Psoas muscle (tissue), 8 donors: ENCODE measurements at places on chromosomes 7 and 10.
A peak's percentile ranks its signal among the peaks of the same experiment; 100 is the strongest.

DNA sequence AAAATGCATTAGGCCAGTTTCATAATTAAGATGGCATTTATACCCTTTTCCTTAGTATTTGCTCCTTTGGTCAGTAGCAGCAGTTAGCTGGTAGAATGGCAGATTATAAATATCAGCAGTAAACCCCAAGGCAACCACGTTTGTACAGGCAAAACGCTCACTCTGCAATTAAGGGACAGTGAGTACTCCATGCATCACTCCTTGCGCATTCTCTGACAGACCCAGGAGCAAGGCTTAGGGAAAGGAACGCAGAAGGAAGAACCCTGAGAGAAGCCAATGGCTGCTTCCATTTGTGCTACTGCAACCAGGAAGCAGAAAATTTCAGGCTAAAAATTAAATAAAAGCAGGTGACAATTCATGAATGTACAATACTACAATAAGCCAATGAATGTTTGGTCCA, 12.9 kb downstream of the ETV1 start:
- H3K4me3 ChIP-seq, result no peak overlapping the region
- no peak for DNase-seq
- H3K27ac ChIP-seq, result no peak overlapping the region
- no peaks in the 10 kb centered on the region for H3K27me3 ChIP-seq

GRCh38 chr10:59648711-59649201, 60.9 kb downstream of the SLC16A9 start:
- no peaks in the 10 kb centered on the region for H3K27me3 ChIP-seq
- H3K27ac ChIP-seq, result no peak overlapping the region
- peaks cover 22% of the 10 kb centered on the region for H3K4me1 ChIP-seq
- DNase-seq, result no peak

- no peak for DNase-seq
- H3K36me3 ChIP-seq, result no peaks in the 10 kb centered on the region
- H3K4me1 ChIP-seq, result no peaks in the 10 kb centered on the region
- no peak overlapping the region for H3K4me3 ChIP-seq
- no peak overlapping the region for H3K27ac ChIP-seq
- H3K27me3 ChIP-seq, result no peaks in the 10 kb centered on the region
Measured at GRCh38 chr7:50206453-50207250, 97.9 kb upstream of the IKZF1 start.

DNA sequence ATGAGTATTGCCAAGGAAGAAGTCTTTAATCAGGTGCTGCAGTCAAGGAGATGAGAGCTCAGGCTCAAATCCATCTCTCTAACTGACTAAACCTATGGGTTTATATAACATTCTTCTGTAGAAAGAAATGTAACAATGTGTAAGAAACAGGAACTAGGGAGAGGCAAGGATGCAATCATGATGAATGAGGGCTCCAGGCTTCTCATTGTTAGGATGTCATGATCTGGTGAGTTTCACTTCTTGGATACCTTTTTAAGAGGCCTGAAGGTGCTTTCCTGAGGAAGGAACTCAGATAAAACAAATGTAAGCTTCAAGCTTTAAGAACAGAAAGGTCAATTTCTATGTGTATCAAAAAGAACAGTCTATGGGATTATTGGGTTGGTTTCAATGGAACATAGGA, 30.8 kb upstream of the SCIN start:
- H3K4me1 ChIP-seq, result no peaks in the 10 kb centered on the region
- no peaks in the 10 kb centered on the region for H3K36me3 ChIP-seq
- DNase-seq, result no peak
- no peak overlapping the region for H3K27ac ChIP-seq

DNA sequence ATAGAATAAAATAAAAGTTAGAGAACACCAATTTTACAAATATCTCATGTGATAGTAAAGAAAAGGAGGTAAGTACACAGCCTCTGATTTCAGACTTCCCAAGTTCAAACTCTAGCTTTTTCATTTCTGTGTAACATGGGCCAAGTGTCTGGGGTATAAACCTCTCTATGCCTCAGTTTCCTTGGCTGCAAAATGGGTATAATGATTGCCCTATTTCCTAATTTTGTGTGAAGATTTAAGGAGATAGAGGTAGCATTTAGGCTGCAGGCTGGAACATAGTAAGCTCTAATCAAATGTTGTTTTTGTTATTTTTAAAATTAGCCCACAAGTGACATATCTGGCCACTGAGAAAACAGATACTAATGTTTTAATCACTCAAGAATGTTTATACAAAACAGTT, 26.1 kb upstream of the EPC1 start:
- no peak overlapping the region for H3K27ac ChIP-seq
- DNase-seq, result no peak
- H3K4me3 ChIP-seq, result no peak overlapping the region
- H3K36me3 ChIP-seq, result no peaks in the 10 kb centered on the region
- no peaks in the 10 kb centered on the region for H3K27me3 ChIP-seq
- peaks cover 33% of the 10 kb centered on the region for H3K4me1 ChIP-seq

DNA sequence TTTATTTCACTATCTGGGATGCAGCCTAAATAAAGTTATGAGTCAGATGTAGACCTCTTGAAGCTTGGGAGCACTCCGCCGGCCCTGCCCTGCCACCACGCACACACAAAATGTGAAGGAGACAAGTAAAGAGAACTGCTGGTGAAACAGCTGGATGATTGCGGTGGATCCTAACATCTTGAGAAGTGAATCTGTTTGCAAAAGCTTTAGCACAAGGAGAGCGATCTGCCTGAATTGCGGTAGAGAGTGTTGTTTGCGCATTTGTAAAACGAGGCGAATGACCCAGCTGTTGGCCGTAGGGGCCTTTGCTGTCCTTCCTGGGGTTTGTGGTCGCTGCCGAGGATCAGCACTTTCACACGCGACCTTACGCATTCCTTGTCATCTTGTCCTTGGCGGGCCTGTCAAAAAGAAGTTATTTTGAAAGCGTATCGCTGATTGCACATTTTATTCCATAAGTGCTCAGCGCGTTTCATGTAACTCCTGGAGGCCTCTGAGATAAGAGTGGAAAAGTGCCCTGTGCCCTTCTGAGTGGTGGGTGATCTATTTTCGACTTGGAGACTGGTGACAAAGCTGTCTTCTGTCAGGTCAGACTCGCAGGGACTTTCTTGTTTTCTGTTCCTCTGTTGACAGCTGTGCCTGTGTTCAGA, 40.8 kb downstream of the RBM20 start:
- H3K4me1 ChIP-seq, result peaks cover 47% of the 10 kb centered on the region
- H3K27me3 ChIP-seq, result no peaks in the 10 kb centered on the region
- H3K4me3 ChIP-seq, result peak overlapping the region; percentile 55

GRCh38 chr7:73429215-73429614, 4.4 kb upstream of the FZD9 start:
- no peaks in the 10 kb centered on the region for H3K36me3 ChIP-seq
- H3K4me3 ChIP-seq, result no peak overlapping the region
- H3K27me3 ChIP-seq, result no peaks in the 10 kb centered on the region
- H3K4me1 ChIP-seq, result peaks cover 4% of the 10 kb centered on the region

DNA sequence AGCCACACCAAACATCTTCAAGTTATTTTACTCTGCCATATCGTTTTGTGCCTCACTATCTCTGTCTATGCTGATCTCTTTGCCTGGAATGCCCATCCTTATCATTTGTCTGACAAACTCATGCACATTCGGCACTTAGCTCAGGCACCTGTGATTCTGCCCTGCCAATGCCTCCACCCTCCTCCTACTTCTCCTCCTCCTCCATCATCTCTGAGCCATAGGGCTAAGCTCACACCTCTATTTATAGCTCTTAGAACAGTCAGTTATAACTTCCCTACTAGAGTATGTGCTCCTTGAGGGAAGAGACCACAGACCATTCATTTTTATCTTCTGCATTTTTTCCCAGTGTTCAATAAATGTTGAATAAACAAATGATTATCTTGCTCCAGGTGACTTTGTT, 51.2 kb upstream of the CDK13 start:
- H3K4me3 ChIP-seq, result no peak overlapping the region
- peaks cover 5% of the 10 kb centered on the region for H3K4me1 ChIP-seq
- DNase-seq, result no peak
- no peaks in the 10 kb centered on the region for H3K27me3 ChIP-seq
- H3K27ac ChIP-seq, result peak overlapping the region; percentile 41

- no peaks in the 10 kb centered on the region for H3K27me3 ChIP-seq
- no peak overlapping the region for H3K4me3 ChIP-seq
- no peak overlapping the region for H3K27ac ChIP-seq
- H3K4me1 ChIP-seq, result no peaks in the 10 kb centered on the region
- no peak for DNase-seq
- H3K36me3 ChIP-seq, result peaks cover 12% of the 10 kb centered on the region
Measured at GRCh38 chr10:113872139-113873030, 17.9 kb downstream of the NHLRC2 start.

DNA sequence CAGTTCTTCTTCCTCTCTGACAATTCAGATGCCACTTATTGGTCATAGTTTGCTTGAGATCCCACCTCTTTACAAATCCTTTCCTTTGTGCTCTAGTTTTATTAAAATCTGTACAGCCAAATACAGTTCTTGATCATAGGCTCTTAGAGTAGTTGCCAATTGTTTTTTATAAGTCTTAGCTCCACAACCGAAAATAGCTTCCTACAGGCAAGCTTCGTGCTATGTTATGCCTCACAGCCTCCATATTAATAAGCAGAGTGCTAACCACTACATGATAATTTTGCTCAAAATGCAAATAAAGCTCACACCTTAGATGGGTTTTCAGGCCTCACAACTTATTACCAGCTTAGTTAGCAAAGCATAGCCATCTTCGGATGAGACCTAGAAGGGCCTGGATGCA, 688.9 kb downstream of the MAGI2 start:
- H3K27me3 ChIP-seq, result no peaks in the 10 kb centered on the region
- peaks cover 15% of the 10 kb centered on the region for H3K4me1 ChIP-seq
- no peak overlapping the region for H3K4me3 ChIP-seq
- no peaks in the 10 kb centered on the region for H3K36me3 ChIP-seq
- H3K27ac ChIP-seq, result peak overlapping the region; percentile 3
